ENCODE measurements at places on chromosomes 6 and 20. TPM values are rescaled to one million over a fixed set of nuclear protein-coding genes. Genes with fewer than 3 reads are reported as not detected.

The C6orf58 gene
- 0.23 TPM for polyA plus RNA-seq

GRCh38 chr6:1885576-1886011 is 275.9 kb downstream of the FOXC1 start:
- no peak overlapping the region for H3K4me3 ChIP-seq
- H3K27ac ChIP-seq: no peak overlapping the region
- no peaks in the 10 kb centered on the region for H3K4me1 ChIP-seq

GRCh38 chr6:159390381-159390780 is 221.2 kb downstream of the FNDC1 start:
- H3K27me3 ChIP-seq: no peaks in the 10 kb centered on the region
- H3K27ac ChIP-seq: no peak overlapping the region
- no peak overlapping the region for H3K4me3 ChIP-seq
- no peak for DNase-seq
- H3K36me3 ChIP-seq: no peaks in the 10 kb centered on the region
- H3K4me1 ChIP-seq: no peaks in the 10 kb centered on the region

The TPBG gene
- 6.7 TPM for polyA plus RNA-seq

GRCh38 chr6:168441434-168442391 is 729 bp downstream of the SMOC2 start:
- no peaks in the 10 kb centered on the region for H3K4me1 ChIP-seq
- peak overlapping the region; percentile 33 for H3K4me3 ChIP-seq
- H3K27me3 ChIP-seq: no peaks in the 10 kb centered on the region
- no peaks in the 10 kb centered on the region for H3K36me3 ChIP-seq

DNA sequence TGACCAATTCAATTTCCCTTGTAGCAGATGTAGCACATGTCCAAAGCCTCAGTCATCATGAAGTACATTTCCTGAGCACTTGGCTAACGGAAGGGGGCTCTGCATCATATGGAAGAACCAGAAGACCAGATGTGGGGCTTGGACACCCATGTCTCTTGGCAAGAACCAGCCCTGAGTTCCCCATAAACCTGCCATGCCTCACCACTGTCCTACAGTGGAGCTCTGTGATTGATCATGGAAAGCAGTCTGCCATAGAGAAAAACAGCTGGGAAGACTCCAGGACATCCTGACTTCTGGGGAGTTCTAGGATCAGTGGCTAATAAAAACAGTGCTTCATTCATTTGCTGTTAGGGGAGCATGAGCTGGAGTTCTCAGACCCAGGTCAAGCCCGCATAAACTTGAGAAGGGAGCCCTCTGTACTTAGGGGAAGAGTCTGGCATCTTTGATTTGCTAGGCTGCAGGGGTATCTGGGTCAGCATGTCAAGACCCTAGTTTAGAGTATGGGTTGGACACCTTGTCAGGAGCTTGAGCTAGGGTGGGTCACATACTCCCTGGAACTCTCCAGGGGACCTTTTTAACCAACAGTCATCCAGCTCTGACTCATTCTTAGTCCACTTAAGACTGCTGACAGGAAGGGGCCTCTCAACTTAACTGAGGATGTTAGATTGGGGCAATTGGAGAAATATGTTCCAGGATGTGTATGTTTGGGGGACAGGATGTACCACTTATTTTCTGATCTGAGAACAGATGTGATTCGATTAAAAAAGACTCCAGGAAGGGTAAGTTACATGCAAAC is 26.3 kb upstream of the TRAM2 start:
- no peak for DNase-seq
- no peaks in the 10 kb centered on the region for H3K4me1 ChIP-seq
- H3K36me3 ChIP-seq: no peaks in the 10 kb centered on the region
- H3K4me3 ChIP-seq: no peak overlapping the region
- H3K27ac ChIP-seq: no peak overlapping the region

GRCh38 chr6:46556053-46556452 is 64.8 kb upstream of the RCAN2 start:
- no peak overlapping the region for H3K27ac ChIP-seq
- no peaks in the 10 kb centered on the region for H3K36me3 ChIP-seq
- H3K4me1 ChIP-seq: no peaks in the 10 kb centered on the region

DNA sequence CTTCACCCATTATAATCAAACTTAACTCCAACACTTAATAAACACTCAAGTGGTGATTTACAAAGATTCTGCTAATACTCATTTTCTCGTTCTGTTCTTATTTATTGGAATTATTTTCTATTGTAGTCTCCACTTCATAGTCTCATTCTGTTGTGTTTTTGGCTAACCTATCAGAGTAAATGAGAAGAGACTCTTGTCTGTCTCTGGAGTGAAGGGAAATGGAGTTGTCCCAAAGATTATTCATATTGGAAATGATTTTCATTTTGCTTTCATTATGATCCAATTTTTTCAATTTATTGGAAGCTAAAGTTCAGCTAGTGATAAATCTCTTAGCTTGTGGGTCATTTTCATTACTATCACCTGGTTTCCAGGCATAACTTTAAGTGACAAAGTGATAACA is 454.9 kb upstream of the JAG1 start:
- no peaks in the 10 kb centered on the region for H3K4me1 ChIP-seq
- no peak overlapping the region for H3K4me3 ChIP-seq
- H3K36me3 ChIP-seq: no peaks in the 10 kb centered on the region
- no peak for DNase-seq
- no peaks in the 10 kb centered on the region for H3K27me3 ChIP-seq
- H3K27ac ChIP-seq: no peak overlapping the region

DNA sequence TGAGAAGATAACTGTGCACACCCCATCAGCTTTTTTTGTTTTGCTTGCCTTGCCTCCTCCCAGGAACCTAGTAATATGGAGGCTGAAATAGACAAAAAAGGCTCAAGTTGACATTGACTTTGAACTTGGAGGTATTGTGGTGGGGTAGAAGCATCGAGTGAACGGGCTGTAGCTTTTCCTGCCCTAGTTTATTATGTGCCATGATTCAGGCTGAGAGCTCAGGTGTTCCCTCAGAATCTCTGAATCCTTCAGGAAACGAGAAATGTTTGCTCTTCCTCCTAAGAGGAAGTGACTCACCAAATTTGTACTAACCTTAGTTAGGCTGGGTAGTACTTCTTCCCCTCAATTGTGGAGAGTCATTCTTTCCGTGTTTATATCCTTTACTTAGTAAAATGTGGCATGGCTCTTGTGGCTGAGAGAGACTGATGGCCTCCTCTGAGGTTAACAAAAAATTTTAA is 98.8 kb downstream of the SASH1 start:
- H3K4me1 ChIP-seq: no peaks in the 10 kb centered on the region
- no peaks in the 10 kb centered on the region for H3K36me3 ChIP-seq
- no peaks in the 10 kb centered on the region for H3K27me3 ChIP-seq
- H3K4me3 ChIP-seq: no peak overlapping the region

DNA sequence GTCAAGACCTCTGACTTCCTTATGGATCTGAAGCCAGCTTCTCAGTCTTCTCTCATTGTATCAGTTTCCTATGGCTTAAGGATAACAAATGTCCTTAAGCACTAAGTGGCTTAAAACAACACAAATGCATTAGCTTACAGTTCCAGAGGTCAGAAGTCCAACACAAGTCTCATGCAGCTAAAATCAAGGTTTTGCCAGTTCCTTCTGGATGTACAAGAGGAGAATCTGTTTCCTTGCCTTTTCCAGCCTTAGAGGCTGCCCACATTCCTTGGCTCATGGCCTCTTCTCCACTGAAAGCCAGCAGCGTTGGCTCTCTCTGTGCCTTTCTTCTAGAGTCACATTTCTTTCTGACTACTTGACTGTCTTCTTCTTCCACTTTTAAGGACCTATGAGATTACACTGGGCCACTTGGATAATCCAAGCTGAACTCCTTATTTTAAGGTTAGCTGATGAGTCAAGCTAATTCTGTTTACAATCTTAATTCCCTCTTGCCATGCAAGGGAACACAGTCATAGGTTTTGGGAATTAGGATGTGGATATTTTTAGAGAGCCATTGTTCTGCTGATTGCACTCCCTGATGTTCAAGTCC is 179.0 kb downstream of the BCAS1 start:
- no peak overlapping the region for H3K4me3 ChIP-seq
- no peaks in the 10 kb centered on the region for H3K27me3 ChIP-seq
- no peaks in the 10 kb centered on the region for H3K4me1 ChIP-seq
- no peak overlapping the region for H3K27ac ChIP-seq

DNA sequence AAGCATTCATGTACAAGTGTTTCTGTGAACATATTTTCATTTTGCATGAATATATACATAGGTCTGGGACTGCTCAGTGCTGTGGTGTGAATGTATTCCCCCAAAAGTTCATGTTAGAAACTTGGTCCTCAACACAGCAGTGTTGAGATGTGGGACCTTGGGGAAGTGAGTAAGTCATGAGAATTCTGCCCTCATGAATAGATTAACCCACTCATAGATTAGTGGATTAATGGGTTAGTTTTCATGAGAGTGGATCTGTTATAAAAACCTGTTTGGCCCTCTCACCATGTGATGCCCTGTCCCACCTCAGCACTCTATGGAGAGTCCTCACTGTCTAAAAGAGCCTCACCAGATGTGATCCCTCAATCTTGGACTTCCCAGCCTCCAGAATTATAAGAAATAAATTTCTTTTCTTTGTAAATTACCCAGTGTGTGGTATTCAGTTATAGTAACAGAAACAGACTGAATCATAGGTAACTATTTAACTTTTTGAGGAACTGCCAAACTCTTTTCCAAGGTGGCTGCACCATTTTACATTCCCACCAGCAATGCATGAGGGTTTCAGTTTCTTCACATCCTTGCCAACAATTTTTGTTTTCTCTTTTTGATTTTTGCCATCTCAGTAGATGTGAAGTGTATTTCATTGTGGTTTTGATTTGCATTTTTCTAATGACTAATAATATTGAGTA is 45.3 kb downstream of the QRSL1 start:
- H3K36me3 ChIP-seq: no peaks in the 10 kb centered on the region
- no peaks in the 10 kb centered on the region for H3K27me3 ChIP-seq
- H3K27ac ChIP-seq: no peak overlapping the region
- H3K4me3 ChIP-seq: no peak overlapping the region

DNA sequence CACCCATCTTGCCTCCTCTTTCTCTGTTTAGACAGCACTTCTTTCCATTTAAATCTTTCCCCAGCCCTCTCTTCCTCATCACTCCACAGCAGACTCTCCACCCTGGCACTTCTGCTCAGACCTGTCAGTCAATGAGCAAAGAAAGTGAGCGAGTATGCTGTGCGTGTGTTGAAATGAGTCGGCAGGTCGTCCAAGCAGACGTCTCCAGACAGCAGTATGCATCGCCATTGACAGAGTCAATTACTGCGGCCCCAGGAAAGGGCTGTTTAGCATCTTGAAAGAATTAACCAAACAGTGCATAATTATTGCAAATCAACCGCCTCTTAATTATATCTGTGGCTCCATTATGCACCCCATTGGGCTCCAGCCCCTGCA is 54.8 kb upstream of the KCNG1 start:
- H3K4me1 ChIP-seq: no peaks in the 10 kb centered on the region
- no peak overlapping the region for H3K27ac ChIP-seq
- H3K4me3 ChIP-seq: no peak overlapping the region

- peaks cover 24% of the 10 kb centered on the region for H3K4me1 ChIP-seq
- no peaks in the 10 kb centered on the region for H3K27me3 ChIP-seq
- peak overlapping the region; percentile 90 for H3K4me3 ChIP-seq
- peak overlapping the region; percentile 98 for H3K27ac ChIP-seq
Observed at GRCh38 chr6:87700397-87701343, 1.4 kb downstream of the AKIRIN2 start.

- H3K27me3 ChIP-seq: no peaks in the 10 kb centered on the region
- H3K36me3 ChIP-seq: no peaks in the 10 kb centered on the region
- no peak overlapping the region for H3K27ac ChIP-seq
- H3K4me3 ChIP-seq: no peak overlapping the region
- DNase-seq: no peak
Observed at GRCh38 chr20:57527728-57528127, 2.8 kb upstream of the CTCFL start.

- H3K4me1 ChIP-seq: no peaks in the 10 kb centered on the region
- no peak for DNase-seq
- H3K36me3 ChIP-seq: no peaks in the 10 kb centered on the region
- H3K27ac ChIP-seq: no peak overlapping the region
Observed at GRCh38 chr6:101365181-101365580, 28.3 kb upstream of the GRIK2 start.

DNA sequence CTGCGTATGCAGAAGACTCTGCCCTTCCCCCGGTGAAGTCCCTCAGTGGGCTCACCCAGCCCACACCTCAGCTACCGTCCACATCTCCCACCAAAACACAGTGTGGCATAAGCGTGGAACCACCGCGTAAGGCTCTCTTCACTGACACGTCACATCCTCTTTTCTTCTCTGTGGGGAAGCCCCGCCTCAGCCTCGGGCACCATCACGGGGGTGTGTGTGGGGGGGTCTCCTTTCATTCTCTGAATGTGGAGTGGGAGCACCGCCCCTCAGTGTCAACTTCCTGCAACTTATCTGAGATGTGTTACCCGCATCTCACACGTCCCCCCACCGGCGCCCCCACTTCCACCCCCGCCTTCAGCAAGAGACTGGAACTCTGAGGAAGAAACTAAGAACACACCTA is 388.4 kb upstream of the JARID2 start:
- H3K27ac ChIP-seq: no peak overlapping the region
- H3K4me3 ChIP-seq: no peak overlapping the region
- no peaks in the 10 kb centered on the region for H3K27me3 ChIP-seq
- no peaks in the 10 kb centered on the region for H3K36me3 ChIP-seq

The DAAM2 gene
- polyA plus RNA-seq: 4.6 TPM

- no peaks in the 10 kb centered on the region for H3K36me3 ChIP-seq
- H3K27me3 ChIP-seq: no peaks in the 10 kb centered on the region
- DNase-seq: no peak
- no peaks in the 10 kb centered on the region for H3K4me1 ChIP-seq
- H3K27ac ChIP-seq: no peak overlapping the region
Observed at GRCh38 chr6:169020821-169021220, 232.8 kb downstream of the THBS2 start.

GRCh38 chr6:24927985-24928745 is 7.6 kb downstream of the RIPOR2 start:
- H3K27me3 ChIP-seq: no peaks in the 10 kb centered on the region
- H3K36me3 ChIP-seq: no peaks in the 10 kb centered on the region
- DNase-seq: no peak
- H3K4me1 ChIP-seq: no peaks in the 10 kb centered on the region
- H3K4me3 ChIP-seq: no peak overlapping the region
- no peak overlapping the region for H3K27ac ChIP-seq

DNA sequence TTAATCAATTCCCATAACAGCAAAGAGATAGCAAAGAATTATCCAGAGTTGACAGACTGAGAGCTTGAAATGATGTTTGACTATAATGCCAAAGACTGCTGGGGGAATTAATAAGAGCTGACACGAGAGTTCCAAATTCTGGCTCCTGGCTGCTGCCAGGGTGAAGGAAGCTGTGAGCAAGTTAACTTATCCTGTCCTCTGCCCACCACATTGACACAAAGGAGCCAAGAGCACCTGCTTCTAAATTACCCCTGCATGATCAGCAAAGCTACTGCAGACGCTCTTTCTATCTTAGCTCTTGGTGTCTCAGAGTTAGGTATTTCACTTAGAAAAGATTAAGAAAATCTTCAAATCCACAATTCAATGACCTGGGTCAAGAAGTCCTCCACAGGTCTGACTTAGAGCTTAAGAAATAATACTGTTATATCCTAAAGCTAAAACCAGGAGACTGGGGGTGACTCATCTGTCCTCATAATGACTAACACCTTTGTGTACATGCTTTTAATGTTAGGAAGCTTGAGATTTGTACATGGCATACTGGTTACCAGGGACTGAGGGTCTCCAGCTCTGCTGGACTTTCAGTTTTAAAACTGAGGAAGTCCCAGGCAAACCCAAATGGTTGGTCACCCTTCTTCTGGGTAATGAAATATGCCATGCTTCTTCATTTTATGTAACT is 13.2 kb upstream of the FRK start:
- no peaks in the 10 kb centered on the region for H3K36me3 ChIP-seq
- no peak overlapping the region for H3K4me3 ChIP-seq
- DNase-seq: no peak
- H3K27ac ChIP-seq: no peak overlapping the region
- H3K27me3 ChIP-seq: no peaks in the 10 kb centered on the region
- H3K4me1 ChIP-seq: no peaks in the 10 kb centered on the region

The EYA2 gene
- 1.7 TPM for polyA plus RNA-seq

- H3K36me3 ChIP-seq: no peaks in the 10 kb centered on the region
- DNase-seq: no peak
- H3K27ac ChIP-seq: no peak overlapping the region
- H3K4me3 ChIP-seq: no peak overlapping the region
Observed at GRCh38 chr6:118467181-118467580, 80.9 kb upstream of the PLN start.
